RWPE2 (cell line): ENCODE measurements at places on chromosomes 12 and 14.

DNA sequence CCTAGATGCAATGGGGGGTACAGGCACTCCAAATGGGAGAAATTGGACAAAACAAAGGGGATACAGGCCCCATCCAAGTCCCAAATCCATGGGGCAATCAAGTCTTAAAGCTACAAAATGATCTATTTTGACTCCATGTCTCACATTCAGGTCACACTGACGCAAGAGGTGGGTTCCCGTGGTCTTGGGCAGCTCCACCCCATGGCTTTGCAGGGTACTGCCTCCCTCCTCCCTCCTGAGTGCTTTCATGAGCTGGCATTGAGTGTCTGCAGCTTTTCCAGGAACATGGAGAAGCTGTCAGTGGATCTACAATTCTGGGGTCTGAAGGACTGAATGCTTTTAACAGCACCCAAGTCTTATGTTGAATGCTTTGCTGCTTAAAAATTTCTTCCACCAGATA is 274.5 kb upstream of the LRIG3 start:
- no peak for DNase-seq

DNA sequence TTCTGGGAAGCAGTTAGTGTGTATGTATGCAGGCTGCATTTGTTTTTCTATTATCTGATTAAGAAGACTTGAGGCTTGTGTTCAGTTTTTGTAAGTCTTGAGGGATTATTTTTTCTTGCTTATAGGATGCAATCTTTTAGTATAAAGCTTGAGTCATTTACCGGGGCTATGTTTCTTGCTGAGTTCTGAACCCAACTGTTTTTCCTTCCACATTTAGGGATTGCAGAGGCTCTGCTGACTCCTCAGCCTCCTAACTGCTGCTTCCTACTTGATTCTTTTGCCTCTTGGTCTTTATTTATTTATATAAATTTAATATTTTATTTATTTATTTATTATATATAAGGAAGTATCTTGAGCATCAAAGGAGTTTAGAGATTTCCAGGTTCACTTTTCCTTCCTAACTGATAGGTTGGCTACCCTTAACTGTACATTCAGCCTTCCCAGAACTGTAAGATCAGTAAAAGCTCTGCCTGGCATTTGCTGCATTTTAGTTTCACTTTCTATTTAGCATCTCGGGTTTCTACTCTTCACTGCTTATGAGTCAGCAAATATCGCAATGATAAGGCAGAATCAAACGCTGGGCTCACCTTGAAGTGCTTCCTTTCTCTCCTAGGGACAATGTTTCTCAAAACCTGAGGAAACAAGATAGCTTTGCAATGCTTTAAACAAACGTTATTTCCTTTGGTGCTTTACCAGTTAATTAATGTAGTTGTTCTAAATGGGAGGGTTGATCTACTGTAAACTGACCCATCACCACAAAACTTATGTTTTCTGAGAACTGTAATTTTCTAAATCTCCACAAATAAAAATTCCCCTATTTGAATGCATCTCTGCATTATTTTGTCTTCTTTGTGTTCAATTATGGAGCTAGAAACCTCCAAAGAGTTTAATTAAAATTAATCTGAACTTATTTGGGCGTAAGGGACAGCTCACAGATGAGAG is 1183.7 kb upstream of the TMEM132C start:
- DNase-seq, result no peak

DNA sequence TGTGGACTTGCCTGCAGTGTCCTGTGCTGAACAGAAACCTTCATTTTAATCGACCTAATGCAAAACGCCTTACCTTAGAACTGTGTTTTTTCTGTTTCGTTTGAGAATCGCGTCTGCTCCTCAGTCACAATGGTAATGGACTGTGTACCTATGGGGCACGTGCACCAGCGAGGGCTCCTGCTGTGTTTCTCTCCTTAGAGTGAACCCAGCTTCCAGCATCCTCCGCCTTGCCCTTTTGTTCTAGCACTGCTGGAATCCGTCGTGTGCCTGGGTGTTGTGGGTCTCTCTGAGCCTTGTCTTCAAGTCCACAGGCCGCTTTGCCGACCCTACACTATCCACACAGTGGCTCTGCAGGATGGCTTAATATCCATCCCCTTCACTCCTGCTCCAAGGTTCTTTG is 3.6 kb downstream of the AMN start:
- no peak for DNase-seq

DNA sequence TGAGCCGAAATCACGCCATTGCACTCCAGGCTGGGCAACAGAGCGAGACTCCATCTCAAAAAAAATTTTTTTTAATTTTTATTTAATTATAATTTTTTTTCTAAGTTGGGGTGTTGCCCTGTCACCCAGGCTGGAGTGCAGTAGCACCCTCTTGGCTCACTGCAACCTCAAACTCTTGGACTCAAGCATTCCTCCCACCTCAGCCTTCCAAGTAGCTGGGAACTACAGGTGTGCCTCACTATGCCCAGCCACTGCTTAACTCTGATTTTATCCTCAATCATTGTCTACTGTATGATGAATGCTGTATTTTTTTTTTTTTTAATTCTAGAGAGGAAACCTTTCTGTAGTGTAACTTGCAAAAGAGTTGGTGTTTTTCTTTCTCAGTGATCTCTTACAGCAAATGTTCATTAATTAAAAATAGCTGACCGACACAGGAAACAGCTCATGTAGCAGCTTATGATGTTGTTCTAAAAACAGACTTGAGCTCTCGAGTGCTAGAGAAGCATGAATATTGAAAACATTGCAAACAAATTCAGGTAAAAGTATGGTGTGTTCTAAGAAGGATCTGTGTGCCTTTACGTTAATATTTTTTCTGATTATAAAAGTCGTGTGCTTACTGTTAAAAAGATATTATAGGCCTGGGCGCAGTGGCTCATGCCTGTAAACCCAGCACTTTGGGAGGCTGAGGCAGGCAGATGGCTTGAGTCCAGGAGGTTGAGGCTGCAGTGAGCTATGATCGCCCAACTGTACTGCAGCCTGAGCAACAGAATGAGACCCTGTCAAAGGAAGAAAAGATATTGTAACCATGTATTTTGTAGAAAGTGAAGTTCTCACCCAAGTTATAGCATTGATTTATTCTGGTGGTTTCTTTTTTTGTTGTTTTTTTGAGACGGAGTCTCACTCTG is 68.9 kb downstream of the FGD4 start:
- no peak for DNase-seq

DNA sequence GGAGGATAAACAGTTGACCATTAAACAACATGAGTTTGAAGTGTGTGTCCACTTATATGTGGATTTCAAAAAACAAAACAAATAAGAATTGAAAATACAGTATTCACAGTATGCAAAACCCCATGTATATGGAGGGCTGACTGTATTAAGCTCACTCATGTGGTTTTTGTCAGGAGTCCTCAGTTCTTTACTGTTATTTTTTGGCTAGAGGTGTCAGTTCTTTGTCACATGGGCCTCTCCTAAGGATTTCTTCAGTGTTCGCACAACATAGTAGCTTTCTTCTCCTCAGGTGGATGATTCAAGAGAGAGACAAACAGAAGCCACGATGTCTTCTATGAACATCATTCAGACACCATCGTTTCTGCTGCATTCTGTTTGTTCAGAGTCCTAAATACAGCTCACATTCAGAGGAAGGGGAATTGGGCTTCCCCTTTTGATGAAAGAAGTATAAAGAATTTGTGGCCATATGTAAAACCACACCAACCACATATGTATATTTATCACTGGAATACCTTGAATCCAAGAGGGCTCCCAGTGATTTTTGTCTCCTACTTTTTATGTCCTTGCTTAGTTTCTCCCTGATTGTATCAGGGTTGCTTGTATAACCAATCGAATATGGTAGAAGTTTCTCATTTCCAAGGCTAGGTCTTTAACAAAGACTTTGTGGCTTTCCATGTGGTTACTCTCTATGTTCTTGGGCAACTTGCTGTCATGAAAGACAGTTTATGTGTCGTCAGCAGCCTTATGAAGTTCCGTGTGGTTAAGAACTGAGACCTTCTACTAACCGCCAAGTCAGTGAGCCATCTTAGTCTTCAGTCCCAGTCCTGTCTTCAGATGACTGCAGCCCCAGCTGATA is 18.9 kb downstream of the MNAT1 start:
- DNase-seq, result no peak

- DNase-seq, result no peak
Observed at GRCh38 chr12:38411426-38411825, 94.9 kb downstream of the ALG10B start.

DNA sequence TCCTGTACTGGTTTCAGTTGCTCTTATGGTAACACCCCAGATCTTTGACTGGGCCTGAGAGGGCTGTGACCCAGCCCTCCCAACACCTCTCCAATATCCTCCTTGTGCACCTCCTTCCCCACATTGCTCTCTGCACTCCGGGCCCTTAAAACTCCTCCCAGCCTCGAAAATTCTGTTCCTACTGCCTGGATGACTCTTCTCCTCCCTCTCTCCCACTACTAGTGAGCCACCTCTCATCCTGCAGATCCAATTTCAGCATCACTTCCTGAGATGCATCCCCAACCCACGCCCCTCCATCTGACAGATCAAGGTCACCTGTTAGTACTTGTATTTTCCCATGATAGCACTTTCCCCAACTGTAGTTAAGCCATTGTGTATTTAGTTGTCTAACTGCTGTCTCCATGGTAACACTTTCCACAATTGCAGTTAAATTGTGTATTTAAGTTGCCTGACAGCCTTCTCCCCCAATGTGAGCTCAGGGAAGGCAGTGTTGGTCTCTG is 11.5 kb upstream of the NT5DC3 start:
- DNase-seq, result no peak

- no peak for DNase-seq
Observed at GRCh38 chr12:49187184-49187583, 1.7 kb downstream of the TUBA1A start.

DNA sequence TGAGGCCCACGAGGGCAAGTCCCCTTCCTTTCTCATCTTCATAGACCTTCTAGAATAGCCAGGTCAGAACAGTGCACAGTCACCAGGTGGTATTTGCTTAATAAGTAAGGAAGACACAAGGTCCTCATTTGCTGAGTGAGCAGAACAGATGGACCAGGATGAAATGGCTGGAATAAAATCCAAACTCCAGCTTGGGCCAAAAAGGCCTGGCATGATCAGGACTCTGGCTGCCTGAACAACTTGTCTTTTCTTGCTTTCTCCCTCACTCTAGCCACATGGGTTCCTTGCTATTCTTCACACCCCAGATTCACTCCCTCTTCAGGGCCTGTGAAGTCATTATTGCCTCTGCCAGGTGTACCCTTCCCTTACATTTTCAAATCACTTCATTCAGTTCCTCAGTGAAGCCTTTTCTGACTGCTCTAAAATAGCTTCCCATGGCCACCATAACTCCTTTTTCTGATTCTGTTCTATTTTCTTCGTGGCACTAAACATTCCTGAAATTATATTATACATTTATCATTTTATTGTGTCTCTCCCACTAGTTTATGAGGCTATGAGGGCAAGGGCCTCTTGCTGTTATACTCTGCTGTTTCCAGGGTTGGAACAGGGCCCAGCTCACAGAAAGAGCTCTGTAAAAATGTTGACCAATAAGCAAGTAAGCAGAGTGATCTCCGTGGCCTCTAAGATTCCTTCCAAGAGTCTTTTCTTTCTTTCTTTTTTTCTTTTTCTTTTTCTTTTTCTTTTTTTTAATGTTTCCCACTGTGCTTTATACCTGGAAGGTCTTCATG is 150.8 kb downstream of the TTC8 start:
- DNase-seq, result no peak

GRCh38 chr12:91893476-91893875 is 252.2 kb downstream of the BTG1 start:
- DNase-seq, result no peak

DNA sequence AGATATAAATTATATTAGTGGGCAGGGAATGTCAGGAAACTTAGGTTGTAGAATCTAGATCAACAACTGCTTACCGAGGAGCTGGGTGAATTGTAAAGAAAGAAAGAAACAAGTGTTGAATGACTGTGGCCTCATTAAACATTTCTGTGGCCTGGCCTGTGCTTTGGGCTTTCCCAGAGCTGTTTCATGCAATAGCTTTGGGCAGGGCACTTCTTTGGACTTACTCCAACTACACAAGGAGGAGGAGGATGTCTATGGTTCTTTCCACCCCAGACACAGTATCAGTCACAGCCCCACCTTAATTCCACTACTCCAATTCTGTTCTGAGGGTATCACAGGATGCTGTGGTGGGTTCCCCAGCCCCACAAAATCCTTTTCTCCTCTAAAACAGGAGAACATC is 38.0 kb downstream of the DPF3 start:
- DNase-seq, result no peak

DNA sequence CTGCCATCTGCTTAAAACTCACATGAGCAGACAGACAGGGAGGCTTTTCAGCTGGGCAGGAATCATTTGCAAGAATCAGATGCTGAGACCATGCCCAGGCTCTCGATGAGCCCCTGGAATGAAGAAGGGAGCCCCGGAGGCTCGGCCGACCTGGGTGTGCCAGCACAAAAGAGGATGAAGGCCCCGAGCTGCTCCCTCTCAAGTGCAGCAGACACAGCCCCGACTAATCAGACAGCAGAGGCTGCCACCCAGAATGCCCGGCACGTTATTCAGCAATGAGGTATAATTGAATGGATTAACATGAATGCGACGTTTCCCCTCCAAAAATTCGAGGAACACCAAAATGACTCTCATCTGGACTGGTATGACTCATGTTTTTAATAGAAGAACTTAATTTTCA is 58.9 kb downstream of the BCL11B start:
- no peak for DNase-seq

GRCh38 chr14:50944647-50945413 is 547 bp upstream of the PYGL start:
- DNase-seq, result peak; percentile 74

DNA sequence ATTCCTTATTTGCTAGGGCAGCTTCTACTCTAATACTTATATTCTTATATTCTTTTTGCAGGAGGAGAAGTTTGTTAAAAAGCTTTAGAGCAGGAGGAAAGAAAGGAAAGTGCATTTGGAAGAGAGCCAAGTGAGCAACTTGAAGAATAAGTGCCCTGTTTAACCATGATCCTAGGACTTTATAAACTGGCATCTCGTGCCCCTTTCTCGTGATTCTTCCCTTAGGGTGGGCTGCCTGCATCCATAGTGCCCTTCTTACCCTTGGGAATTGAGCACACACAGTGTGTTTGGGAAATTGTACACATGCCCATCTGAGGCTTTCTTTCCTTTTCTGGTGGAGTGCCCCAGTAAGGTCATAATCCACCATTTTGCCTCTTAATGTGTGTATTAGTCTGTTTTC is 141.9 kb downstream of the NUBPL start:
- DNase-seq, result no peak

DNA sequence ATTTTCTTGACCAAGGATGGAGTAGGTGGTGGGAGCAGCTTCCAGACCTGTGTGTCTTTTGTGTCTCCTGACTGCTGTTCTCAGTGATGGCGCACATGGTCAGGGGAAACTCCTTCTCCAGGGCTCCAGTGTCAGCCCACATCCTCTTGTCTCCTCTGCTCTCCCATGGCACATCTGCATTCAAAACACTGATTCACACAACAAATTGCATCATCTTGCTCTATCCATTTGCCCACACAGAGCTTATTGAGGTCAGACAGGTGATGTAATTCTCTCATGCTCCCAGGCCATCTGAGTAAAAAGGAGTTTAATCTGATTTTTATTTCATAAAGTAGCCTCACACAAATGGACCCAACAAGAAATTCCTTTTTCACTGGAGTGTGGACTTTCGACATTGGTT is 21.8 kb upstream of the TMEM132C start:
- DNase-seq, result no peak
